GM12865 (cell line): ENCODE measurements at places on chromosomes 3 and 15.

- DNase-seq = peak; percentile 67
Measured at GRCh38 chr3:187025254-187025655, 94.9 kb downstream of the ST6GAL1 start.

DNA sequence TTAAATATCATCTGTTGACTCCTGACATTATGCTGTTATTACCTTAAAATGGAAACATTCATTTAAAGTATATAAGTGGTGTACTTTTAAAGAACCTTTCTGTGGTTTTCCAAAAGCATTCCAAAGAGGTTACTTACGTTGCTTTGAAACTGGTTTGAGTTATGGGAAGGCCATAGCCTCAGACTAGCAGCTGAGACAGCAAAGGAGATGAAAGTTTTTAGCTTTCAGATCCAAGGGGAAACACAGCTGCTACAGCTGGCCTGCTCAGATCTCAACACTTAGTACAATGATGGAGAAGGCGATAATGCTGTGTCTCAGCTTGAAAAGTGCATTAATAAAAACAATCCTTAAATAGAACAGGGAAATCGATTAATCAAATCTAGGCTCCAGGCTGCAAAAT is 921.1 kb downstream of the ROBO1 start:
- no peak for DNase-seq

- no peak for DNase-seq
Measured at GRCh38 chr15:73601451-73602445, 31.4 kb downstream of the NPTN start.

DNA sequence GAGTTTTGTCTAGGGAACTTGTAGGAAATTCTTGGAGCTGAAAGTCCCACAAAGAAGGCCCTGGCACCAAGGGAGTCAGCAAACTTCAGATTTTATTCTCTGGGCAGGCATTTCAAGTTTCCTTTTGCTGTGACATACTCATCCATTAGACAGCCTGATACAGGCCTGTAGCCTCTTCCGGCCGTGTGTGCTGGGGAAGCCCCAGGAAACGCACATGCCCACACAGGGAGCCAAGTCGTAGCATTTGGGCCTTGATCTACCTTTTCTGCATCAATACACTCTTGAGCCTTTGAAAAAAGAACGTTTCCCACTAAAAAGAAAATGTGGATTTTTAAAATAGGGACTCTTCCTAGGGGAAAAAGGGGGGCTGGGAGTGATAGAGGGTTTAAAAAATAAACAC is 15.0 kb downstream of the TIGIT start:
- DNase-seq = peak; percentile 87

DNA sequence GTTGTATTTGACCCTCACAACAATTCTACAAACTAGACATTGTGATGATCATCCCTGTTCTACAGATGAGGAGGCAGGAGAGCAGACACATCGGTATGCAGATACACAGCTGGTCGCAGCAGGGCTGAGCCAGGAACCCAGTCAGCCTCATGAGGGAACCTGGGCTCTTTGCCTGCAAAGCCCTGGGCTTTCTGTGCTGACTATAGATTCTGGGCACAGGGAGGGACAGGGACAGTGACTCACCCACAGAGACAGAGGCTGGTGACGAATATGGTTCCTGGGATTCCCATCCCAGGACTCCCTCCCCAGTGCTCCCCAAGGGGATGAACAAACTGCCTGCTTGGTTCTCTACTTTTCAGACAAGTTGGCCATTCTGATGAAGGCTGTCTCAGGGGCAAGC is 3.8 kb upstream of the CAMP start:
- DNase-seq = no peak

DNA sequence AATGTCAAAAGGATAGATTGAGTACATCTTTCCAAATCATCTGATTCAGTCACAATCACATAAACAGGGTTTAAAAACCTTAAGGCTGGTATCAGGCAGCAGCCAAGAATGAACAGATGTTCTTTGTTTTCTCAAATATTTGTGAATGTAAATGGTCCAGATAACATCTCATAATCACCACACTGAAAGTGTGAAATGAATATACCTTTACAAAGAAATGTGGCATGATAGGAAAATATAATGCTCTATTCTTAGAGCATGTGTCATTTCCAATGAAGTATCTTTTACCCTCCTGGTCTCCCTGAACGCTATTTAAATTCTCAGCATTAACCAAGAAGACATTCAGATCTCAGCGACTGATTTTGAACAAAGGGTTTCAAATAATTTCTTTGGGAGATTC is 8.8 kb upstream of the ACTC1 start:
- DNase-seq = no peak
